PC-9 (cell line): ENCODE measurements at places on chromosomes 1 and 21. TPM values are rescaled to one million over a fixed set of nuclear protein-coding genes. Genes with fewer than 3 reads are reported as not detected.

DNA sequence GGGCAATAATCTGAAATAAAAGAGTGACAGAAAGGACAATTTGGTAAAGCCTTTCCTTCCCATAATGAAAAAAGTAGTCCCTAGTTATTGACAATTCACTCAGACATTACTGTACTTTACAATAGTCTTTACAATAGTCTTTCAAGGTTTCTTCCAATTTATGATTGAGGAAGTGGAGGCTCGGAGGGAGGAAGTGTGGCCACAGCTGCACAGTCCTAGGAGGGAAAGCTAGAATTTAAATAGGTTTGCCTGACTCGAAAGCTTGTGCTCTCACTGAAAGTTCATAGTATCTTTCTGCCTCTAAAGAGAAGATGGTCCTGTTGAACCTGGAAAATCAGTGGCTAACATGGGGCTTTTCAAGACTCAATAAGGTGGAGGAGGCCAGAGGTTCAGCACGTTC lies 203.2 kb downstream of the SDCCAG8 start:
- no peaks in the 10 kb centered on the region for H3K4me1 ChIP-seq
- H3K27me3 ChIP-seq: no peaks in the 10 kb centered on the region
- no peak overlapping the region for H3K27ac ChIP-seq
- DNase-seq: no peak
- H3K4me3 ChIP-seq: no peak overlapping the region

DNA sequence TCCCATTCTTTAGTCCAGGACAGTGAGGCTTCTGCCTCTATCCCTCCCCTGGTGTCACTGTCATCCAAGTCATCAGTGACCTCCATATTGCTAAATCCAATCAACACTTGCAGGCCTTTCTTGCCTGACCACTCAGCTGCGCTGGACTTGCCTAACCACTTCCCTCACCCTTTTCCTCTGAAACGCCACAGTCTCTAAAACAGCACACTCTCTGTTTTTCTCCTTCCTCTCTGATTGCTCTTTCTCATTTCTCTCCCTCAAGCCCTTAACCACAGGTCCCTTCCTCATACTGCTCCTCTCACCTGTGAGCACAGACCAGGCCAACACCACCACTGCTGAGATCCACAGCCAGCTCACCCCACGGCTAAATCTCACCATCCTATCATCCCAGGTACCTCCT lies 17.5 kb downstream of the TAL1 start:
- H3K36me3 ChIP-seq: no peaks in the 10 kb centered on the region
- no peaks in the 10 kb centered on the region for H3K4me1 ChIP-seq
- no peaks in the 10 kb centered on the region for H3K27me3 ChIP-seq
- H3K27ac ChIP-seq: no peak overlapping the region
- no peak for DNase-seq

- H3K4me1 ChIP-seq: no peaks in the 10 kb centered on the region
- peak; percentile 32 for DNase-seq
- no peaks in the 10 kb centered on the region; the same call in 1 of the 2 replicates for H3K27me3 ChIP-seq
- H3K4me3 ChIP-seq: no peak overlapping the region
- no peaks in the 10 kb centered on the region for H3K36me3 ChIP-seq
These were observed 98.5 kb downstream of the LMX1A start for GRCh38 chr1:165257969-165258459.

- H3K4me1 ChIP-seq: peaks cover 17% of the 10 kb centered on the region
- no peaks in the 10 kb centered on the region for H3K27me3 ChIP-seq
- peak; percentile 97 for DNase-seq
- H3K4me3 ChIP-seq: peak overlapping the region; percentile 40; the same call in 1 of the 2 replicates
- no peaks in the 10 kb centered on the region for H3K36me3 ChIP-seq
These were observed 32.0 kb upstream of the ATP5PO start for GRCh38 chr21:33947451-33948095.

Gene TFAP2E
- 0.72 and 1.3 TPM in 2 replicates for total RNA-seq
